Fibroblast of villous mesenchyme (primary cell): ENCODE measurements at places on chromosomes 3 and 15. TPM values are rescaled to one million over a fixed set of nuclear protein-coding genes. Genes with fewer than 3 reads are reported as not detected.

DNA sequence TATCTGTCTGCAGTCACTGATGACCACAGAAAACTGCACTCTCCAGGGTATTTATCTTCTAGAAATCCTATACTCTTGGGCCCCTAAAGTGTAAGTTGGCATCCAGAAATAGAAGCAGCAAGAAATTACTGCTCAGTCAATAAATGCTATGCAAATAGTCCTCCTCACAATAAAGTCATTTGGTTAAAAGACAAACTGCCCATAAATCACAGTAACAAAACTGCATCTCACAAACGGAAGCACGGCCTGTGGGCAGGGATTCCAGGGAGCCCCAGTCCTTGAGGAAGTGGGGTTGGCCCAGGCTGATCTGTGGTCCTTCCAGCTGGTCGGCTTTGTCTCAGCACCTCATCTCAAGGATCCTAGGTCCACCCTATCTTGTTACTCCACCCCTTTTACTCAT lies 29.7 kb upstream of the SPATA12 start:
- DNase-seq: no peak

DNA sequence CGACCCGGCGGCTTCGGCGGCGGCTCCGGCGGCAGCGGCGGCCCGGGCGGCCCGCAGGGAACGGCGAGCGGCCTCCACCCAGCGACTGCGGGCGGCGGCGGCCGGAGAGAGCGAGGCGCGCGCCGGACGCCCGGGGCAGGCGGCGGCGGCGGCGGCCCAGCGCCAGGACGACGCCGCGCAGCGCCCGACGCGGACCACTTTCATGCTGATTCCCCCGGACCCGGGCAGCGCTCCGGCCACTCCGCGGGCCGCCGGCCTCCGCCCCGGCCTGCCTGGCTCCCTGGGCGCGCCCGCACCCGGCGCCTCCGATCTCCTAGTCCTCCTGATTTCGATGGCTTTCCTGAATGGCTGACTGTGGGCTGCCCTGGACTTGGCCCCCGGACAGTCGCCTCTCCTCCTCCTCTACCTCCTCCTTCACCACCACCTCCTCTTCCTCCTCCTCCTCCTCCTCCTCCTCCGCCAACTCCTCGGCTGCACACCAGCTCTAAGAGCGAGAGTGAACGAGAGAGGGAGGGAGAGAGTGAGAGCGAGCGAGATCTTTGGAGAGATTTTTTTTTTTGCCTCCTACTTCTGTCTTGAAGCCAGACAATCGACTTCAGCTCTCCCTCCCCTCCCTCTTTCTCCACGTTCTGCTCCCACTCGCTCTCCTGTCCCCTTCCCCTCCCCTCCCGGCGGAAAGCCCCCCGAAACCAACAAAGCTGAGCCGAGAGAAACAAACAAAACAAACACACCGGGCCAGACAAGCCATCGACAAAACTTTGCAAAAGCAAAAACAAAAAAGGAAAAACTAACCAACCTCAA lies 844 bp downstream of the NR2F2 start:
- peak; percentile 59 for DNase-seq

DNA sequence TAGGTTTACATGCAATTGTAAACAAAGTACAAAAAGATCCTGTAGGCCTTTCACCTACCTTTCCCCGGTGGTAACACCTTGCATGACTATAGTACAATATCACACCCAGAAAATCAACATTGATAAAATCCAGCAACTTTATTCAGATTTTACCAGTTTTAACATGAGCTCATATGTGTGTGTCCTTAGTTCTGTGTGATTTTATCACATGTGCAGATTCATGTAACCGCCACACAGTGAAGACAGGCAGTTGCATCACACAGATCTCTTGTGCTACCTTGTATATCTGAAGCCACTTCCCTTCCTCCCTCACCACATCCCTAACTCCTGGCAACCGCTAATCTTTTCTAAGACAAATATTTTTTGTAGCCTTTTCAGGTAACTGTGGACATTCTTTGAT lies 183.5 kb upstream of the C2CD4B start:
- no peak for DNase-seq

GRCh38 chr3:11643201-11643603 lies 513 bp downstream of the VGLL4 start:
- DNase-seq: peak; percentile 51

- peak; percentile 67 for DNase-seq
Observed at GRCh38 chr15:73593304-73594074, 39.7 kb downstream of the NPTN start.

DNA sequence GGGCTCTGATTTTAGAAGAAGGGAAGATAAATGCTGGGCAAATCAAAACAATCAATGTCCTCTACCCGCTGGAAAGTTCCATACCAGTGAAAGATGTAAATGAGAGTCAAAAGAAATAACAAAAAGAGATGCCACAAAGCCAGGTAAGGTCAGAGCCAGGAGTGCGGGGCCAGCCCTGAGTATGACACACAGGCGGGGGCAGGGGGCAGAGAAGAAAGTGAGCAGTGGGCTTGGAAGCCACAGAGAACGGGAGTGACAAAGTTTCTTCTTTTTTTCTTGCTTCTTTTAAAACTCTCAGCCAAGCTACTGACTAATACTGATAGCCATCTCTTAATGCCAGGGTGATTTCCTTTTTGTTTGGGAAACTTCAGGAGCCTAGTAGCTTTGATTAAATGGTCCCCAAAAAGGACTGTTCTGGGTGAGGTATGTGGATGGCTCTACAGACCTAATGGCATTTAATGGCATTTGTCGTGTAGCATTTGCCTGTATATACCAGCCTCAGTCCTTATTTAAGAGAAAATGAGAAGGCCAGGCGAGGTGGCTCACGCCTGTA lies 23.1 kb upstream of the TSEN2 start:
- no peak for DNase-seq

GRCh38 chr3:121064121-121064520 lies 156.1 kb downstream of the STXBP5L start:
- no peak for DNase-seq

DNA sequence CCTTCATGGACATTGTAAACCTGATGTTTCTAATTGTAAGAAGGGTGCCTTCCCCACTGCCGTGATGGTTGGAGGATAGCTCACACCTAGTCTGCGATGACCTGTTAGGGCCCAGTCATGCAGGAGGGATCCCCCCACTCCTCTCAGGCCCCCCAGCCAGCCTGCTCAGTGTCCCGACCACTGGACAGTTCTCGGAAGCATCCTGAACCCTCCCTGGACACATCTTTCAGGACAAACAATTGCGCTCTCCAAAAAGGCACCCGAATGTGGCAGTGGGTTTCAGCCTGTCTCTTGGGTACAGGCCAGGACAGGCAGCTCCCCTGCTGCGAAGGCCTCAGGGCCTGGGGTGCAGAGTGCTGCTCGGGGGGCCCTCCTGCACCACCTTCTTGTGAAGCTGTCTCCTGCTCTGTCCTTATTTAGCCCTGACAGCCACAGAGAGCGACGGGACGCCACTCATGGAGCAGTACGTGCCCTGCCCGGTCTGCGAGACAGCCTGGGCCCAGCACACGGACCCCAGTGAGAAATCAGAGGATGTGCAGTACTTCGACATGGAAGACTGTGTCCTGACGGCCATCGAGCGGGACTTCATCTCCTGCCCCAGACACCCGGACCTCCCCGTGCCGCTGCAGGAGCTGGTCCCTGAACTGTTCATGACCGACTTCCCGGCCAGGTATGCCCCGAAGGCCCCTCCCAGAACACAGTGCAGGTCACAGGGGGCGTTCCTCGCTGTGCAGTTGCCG lies 132.3 kb downstream of the LRRK1 start:
- DNase-seq: no peak

- DNase-seq: no peak
Observed at GRCh38 chr3:41441568-41441967, 242.3 kb downstream of the CTNNB1 start.

DNA sequence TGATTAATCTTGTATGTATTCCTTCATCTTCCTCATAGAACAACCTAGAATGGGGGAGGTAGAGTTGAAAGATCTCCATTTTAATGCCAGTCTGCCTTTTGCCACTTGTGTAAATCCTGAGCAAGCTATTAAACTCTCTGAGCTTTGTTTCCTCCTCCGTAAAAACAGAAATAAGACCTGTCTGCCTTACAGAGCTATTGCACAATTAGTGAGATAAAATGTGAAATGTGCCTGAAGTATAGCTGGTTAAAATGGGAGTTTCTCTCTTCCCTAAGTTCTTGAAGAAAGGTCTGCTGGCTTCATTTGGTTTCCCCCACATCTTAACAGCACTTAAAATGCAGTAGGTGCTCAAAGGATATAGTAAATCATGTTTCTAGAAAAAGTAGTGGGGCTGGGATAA lies 19.0 kb downstream of the ALDH1A2 start:
- DNase-seq: peak; percentile 22

DNA sequence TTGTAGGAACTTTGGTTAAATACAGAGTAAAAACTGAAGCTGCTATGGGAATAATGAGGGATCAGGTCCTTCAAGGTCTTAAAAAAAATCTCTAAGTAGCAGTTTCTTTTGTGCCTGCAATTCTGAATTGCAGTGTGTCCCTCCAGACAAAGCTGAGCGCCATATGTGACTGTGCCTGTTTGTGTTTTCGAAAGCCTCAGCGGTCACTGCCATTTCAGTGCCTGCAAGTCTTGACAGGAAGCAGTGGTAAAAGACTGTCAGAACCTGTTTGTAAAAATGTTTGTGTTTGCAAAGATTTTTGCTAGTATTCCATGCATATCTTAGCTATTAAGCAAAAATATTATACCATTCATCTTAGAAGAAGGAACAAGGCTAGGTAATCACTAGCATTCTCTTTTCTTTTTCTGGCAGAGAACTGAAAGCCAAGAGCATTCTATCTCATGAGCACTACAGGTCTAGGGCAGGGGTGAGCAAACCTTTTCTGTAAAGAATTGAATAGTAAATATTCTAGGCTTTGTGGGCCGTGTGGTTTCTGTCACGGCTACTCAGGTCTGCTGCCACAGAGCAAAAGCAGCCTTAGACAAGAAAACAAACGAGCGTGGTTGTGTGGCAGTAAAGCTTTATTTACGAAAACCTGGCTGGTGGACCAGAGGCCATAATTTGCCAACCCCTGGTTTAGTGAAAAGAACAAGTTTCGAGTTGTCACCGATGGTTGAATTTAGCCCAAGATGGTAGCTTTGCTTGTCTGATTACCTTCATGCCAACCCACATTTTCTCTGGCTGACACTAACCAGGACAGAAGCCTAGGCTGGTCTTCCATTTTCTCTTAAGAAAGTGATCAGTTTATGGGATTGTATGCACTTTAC lies 134.4 kb downstream of the CACNA1D start:
- DNase-seq: no peak

DNA sequence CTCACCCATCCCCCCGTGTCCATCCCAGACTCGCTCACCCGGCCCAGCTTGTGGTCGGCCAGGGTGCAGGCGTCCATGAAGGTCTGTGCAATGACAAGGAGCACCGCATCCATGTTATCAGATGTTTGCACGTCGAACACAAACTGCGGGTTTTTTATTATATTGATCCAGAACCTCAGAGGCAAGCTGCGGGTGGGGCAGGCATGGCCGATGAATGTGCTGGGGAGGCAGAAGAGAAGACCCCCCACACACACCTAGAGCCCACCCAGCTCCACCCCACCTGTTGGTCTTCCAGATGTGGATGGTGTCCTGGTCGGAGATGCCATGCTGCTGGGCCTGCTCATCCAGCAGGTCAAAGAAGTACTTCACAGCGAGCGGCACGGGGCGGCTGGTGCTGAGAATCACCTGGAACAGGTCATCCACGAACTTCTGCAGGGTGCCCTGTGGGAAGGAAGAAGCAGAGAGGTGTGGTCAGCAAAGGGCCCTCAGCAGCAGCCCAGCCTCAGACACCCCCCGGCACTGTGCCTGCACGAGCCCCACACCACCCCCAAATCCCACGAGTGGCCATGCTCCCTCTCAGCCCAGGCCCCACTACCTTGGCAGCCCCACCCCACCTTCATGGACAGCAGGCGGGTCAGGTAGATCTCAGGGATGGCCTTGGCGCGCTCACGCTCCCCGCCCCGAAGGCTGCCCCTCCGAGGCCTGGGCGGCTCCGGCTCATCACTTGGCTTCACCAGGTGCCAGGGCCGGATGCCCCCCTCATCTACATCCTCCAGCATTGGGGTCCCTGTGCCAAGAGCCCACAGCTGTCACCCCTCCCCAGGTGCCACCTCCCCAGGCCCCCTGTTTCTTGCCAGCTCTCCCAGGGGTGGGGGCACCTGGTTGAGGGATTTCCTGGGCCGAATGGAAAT lies 20.3 kb downstream of the PLXNB1 start:
- DNase-seq: no peak

The KBTBD13 gene
- not detected in 2 replicates for total RNA-seq

The P2RY14 gene
- total RNA-seq: not detected in 2 replicates

The RASGRF1 gene
- 0.43 and 0.64 TPM in 2 replicates for total RNA-seq

The GPR156 gene
- total RNA-seq: 0.43 and 1.3 TPM in 2 replicates

The ITGA11 gene
- total RNA-seq: 87.7 and 159 TPM in 2 replicates

The GP5 gene
- 0.32 TPM in 1 of 2 replicates, not detected in the other for total RNA-seq

The CYP19A1 gene
- not detected in 2 replicates for total RNA-seq

The STAB1 gene
- total RNA-seq: under 0.01 and 0.43 TPM in 2 replicates
